ENCODE measurements at places on chromosomes 5 and 9.

DNA sequence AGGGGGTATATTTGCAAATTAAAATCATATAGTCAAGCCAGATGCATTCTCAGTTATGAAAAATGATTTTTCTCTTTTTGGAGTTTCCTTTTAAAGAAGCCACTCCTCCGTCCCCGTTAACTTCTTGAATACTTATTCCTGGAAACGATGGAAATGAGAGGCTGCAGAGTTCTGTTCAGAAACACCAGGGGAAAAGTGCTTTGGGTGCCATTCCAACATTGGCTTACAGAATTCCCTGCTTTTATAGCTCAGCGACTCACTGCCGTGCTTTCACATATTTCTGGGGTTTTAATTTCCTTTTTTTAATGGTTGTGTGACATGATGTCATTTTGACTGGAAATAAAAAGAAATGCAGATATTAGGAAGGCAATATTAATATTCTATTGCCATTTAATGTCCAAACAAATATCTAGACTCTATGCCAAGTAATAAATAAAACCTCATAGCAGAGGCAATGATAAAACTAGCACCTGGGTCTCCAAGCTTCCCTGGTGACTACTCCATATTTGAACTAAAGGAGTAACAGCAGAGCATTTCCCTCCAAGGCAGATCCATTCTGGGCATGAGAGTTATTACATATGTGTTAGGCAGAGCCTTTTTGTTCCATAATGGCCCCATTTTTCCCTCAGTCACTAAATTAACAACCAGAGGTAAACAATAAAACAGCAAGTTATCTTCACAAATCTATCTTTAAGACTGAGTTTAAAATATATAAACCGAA lies 363.4 kb downstream of the EBF1 start:
- no peak for DNase-seq

DNA sequence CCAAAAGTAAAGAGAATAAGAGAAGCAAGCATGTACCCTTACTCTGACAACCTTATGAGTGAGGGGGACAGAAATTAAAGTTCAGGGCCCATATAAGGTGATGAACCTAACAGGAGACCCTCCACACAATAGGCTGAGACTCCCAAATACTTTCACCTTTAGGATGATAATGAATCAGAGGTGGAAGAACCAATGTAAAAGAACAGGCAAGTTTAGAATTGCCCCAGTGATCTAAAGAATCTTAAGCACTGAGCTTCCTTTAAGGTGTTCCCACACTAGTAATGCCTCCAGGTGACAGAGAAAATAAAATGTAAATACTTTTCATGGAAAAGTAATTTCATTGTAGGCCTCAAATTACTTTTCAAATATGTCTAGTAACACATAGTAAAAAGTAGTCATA lies 8.2 kb upstream of the FAM151B start:
- DNase-seq, result no peak

- DNase-seq, result no peak
These were observed 92.5 kb downstream of the CACNA1B start for GRCh38 chr9:137970098-137970497.

GRCh38 chr5:14438195-14438606 lies 143.4 kb upstream of the OTULINL start:
- DNase-seq, result no peak

DNA sequence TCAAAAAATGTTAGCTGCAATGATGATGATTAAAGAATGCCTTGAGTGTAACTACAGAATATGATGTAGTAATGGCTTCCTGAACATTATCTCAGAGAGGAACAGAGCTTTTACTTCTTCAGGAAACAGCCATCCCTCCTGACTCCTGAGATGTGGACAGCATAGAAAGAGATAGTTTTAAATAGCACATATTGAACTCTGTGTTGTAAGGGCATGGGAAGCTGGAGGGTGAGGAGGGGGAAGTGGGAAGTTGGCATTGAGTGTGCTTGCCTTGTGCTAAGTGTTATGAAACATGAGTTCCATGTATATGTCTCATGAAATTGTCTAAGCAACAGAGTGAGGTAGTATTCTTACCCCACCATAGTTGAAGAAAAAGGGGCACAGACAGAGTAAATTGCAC lies 161.5 kb upstream of the SLC28A3 start:
- DNase-seq, result no peak

GRCh38 chr9:4986296-4986695 lies 1.2 kb downstream of the JAK2 start:
- no peak for DNase-seq

- no peak for DNase-seq
These were observed 89.2 kb upstream of the ERBIN start for GRCh38 chr5:65837139-65837538.

DNA sequence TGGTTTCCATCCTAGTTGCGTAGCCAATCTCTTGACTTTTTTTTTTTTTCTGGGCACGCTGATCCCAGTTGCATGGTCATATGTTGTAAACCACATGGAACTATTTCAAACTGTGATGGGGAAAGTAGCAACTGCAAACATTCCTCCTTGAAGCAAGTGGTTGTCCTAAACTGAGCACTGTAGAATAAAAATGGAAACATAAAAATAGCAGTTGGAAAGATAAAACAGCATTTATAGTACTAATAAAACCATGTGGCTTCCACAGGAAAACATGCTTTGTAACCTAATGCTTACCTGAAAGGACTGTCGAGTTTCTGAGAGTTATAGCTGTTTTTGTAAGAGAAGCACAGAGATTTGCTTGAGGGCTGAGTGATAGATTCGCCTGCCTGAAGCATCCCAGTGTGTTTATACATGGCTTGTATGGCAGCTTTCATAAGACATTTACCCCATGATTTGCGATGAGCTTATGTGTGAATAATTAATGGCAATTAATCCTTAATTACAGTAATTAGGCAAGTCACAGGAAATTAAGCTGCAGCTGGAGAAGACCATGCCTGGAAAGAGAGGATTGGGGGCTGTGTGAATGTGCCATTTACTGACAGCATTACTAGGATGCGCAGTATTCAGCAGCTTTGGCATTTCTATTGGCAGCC lies 136.5 kb downstream of the PBX3 start:
- DNase-seq, result no peak

DNA sequence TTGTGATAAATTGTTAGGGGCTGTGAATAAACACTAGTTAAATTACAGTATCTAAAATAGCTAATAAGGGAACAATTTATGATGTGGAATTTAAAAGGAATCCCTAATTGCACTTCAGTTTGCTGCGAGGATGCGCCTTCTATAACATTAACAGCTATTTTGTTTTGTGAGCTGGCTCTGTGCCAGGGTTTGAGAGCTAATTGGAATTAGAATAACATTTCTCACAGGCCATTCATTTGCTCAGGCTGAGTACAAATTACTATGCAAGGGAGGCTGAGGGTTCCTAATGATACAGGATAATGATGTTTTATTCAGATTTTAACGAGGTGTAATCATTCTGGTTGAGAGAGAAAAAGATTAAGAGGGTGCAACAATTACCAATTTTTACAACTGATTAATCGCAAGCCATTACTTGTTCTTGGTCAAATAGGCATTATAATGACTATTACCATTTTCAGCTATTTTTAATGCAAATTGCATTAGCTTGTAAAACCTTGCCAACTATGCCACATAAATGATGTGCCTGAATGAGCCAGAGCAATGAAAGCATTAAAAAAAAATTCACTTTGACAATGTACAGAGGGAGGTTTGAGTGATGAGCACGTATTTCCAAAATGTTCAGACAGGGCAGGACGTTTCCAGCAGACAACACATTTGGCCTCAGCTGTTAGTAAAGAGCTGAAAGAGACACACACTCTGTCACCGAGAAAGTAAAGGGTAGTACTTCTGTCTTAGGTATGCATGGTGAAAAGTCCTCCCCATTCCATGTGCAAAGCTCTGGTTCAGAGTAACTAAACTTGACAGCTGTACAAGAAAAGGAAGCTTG lies 576.5 kb downstream of the TLE1 start:
- DNase-seq, result no peak

DNA sequence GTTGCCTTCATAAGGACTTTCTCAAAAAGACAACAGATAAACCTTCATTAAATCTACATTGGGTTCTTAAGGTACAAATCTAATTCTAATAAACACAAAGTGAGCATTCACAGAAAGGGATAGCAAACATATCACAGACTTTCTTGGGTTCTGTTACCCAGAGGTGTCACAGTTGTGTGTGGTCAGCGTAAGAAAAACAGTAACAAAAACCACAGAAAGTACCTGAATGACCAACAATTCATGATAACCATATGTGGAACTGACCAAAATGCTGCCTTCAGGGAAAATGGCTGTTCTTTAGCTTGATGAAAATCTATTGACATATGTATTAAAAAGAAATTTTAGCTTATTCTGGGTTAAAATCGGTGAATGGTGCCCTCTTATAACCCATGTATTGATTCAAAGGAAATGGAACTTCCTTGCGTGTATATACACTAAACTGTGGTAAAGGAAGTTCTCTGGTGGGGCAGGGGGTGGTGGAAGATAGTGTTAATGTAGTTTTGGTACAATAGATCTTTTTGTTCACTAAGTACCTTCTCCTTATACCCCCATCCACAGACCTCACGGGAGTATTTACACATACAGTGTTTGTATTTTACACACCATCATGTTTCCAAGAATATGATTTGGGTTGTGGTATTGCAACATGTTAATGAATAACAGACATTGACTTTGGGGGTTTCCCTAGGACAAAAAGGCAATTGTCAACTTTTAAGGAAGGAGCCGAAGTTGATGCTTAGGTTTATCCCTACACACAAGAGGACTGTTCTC lies 152.5 kb downstream of the APBA1 start:
- no peak for DNase-seq

DNA sequence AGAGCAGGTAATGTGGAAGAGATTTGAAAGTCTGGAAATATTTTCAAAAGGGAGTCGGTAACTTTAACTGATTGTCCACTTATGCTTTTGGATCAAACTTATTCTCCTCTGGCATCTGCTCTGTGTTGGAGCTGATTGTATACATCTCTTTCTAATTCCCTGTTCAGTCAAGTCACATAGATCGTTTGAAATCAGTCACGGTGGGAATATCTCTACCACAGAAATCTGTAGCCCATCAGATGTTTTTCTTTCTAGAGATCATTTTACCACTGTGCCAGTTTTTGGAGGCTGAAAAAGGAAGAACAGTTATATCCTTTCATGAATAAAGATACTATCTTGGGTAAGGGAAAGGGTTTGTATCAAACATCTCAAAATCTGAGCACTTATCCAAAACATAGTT lies 1853.3 kb downstream of the EFNA5 start:
- DNase-seq, result no peak

- no peak for DNase-seq
These were observed 4.9 kb downstream of the ADAM19 start for GRCh38 chr5:157570531-157571200.

DNA sequence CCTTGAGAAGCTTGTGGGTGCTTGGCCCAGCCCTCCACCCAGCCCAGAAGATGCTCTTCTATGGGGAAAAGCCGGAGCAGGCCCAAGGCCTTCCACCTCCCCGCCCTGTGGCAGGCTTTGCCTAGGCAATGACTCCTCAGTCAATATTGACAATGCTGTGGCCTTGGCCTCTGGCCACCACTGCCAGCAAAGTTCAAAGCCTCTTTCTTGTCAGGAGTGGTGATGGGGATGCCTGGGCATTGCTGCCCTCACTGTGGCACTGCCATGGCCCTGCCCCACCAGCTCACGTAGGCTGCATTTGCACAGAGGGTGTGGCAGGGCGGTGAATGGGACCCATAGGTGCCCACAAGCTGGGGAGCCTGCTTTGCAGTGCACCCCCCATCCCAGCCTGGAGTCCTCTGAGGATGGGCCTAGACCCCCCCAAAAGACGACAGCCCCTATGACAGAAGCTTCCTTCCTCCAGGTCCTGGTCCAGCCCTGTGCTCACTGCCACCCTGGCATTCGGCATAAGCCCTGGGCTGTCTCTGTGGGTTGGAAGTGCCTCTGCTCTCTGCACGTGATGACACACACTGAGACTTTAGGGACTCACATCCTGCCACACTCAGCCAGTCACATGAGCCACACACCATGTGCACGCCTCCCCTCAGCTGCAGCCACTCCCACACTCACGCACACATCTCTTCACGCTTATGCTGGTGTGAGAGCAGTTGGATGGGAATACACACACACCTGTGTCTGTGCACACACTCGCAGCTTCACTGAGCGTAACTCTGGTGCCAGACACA lies 31.1 kb downstream of the MORN5 start:
- no peak for DNase-seq

GRCh38 chr5:14101922-14102321 lies 41.2 kb upstream of the TRIO start:
- DNase-seq, result no peak

DNA sequence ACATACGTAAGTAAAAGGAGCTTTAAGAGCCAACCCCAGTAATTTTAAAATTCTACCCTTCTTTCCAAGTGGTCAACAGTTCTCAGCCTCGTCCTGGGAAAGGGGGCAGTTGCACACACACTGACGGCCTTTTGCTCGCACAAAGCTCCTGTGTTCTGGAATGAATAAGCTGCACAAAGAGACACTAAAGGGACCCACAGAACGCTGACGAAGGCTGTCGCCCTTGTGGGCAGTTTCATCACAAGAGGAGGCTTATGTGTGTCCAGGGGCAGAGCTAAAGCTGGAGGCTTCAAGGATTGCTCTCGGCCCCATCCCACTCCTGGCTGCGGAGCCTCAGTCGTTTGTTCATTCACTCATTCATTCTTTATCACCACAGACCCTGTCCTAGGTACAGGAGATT lies 67.0 kb upstream of the NEK6 start:
- no peak for DNase-seq

GRCh38 chr9:120264528-120264927 lies 315.4 kb downstream of the CDK5RAP2 start:
- DNase-seq, result no peak

DNA sequence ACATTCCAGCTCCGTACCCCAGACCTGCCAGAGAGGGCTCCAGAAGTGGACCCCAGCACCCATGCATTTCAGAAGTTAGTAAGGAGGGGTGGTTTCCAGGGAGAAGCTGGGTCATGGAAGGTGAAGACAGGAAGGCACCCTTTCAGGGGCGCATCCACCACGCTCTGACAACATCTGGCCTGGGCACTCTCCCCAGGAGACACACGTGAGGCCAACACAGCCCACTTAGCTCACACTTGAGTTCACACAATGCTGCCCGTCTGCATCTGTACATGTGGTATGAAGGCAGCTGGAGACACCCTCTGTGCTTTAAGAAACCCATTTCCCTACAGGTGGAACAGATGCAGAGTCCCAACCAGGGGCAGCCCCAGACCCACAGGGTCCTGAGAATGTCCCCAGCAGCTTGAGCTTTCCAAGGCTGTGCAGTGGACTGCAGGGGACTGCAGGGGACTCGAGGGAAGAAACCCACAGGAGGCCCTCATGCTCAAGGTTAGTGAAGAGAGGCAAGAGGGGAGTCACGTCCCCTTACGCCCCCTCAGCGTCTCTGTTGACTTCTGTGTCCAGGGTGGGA lies 326.8 kb upstream of the IRX1 start:
- no peak for DNase-seq

- DNase-seq, result no peak
These were observed 331.6 kb upstream of the PTGER4 start for GRCh38 chr5:40347981-40348725.

- DNase-seq, result no peak
These were observed 46.5 kb upstream of the GDNF start for GRCh38 chr5:37886242-37886905.

GRCh38 chr5:112625246-112625645 lies 112.4 kb upstream of the APC start:
- no peak for DNase-seq
